ENCODE measurements at places on chromosomes 3 and 15.

DNA sequence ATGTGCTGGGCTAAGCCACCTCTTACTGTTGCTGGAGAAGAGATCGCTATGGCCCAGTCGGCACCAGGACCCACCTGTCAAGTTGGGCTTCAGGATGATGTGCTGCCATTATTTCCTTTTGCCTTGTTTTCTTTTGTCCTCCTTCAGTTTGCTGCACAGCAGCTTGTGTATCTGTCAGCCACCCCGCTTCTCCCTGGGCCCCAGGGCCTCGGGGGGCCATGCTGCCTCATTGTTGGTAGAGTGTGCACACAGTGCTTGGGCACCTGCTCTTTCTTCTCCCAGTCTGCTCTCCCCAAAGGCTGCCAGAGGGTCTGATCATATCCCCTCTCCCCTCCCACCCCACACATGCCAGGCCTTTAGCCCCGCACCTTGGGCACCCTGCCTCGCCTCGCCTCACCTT lies 185.5 kb upstream of the ATP10A start:
- DNase-seq = no peak

DNA sequence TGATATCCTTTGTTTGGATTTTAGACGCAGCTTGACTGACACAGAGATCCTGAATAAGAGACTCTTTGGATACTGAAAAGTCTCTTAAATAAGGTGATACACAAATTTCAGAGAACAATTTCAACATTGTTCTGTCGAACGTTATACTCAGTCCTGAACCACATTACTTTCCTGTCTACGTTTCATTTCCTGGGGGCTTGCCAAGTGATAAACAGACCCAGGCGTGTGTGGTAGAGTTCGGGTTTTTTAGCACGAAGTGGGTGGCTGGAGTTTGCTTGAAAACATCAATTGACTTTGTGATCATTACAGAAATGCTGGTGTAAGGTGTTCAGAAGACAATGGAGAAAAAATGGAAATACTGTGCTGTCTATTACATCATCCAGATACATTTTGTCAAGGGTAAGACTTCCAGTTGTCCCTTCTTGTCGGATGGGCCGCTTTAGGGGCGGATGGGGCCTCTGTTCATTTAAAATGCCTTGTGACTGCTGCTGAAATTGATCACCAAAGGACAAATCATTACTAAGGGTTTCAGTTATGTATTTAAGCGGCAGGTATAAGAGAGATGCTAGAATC lies at the start of gene CD96:
TSS of gene CD96 (plus strand) at position 287 of the 573 bp plus-strand sequence. CDS start at position 339, 52 bp downstream.
- peak; percentile 85 for DNase-seq

DNA sequence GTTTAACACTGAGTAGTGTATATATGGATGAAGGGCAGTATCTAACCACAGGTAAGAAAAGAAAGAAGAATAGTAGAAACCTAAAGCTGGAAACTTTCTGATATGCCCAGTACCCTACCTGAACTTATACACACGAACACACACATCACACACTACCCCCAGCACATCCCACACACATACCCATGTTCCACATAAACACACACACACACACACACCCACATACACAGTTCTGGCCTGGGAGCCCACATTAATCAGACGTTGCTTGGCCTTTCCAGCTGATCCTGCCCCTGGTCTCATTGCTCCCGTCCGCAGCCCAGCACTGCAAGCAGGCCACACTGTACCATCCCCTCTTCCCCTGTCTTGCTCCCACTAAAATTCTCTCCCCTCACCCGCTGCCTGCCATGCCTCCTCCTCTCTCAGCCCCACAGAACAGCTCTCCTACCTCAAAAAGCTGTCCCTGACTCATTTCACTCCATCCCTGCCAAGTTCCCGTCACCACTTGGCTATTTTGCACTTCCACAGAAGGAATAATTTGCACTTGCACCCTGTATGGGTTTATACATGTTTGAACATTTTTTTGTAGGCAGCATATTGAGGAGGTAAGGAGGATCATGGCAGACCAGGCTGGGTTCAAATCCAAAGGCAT lies 185.8 kb upstream of the PPP2R3A start:
- no peak for DNase-seq

DNA sequence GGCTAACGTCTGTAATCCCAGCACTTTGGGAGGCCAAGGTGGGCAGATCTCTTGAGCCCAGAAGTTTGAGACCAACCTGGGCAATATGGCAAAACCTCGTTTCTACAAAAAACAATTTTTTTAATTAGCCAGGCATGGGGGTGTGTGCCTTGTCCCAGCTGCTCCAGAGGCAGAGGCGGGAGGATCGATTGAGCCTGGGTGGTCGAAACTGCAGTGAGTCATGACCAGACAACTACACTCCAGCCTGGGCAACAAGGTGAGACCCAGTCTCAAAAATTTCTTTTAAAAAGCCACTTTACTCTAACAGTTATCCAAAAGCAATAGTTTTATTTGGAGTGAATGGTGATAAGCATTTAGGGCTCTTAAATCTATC lies 12.5 kb downstream of the TRIM59 start:
- DNase-seq = no peak

Measured in CD4-positive, alpha-beta T cell treated with Interleukin-4 for 1 hour (primary cell).